ENCODE measurements at places on chromosomes 4 and X.

DNA sequence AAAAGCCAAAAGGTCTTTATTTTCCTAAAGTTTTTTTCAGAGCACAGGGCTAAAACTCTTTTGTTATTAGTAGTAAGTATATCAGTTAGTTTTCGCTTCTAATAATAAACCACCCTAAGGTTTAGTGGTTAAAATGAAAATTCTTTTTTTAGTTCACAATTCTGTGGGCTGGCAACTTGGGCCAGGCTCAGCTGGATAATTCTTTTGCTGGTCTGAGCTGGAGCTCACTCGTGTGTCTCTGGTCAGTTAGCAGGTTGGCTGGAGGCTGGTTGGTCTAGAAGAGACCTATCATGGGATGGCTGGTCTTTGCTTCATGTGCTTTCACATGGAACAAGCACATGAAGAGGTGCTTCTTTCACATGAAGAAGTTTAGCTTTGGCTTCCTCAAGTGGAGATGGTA, 227.1 kb upstream of the LCORL start:
- DNase-seq, result no peak

- peak; percentile 43 for DNase-seq
Measured at GRCh38 chr4:48645225-48645794, 134.8 kb downstream of the FRYL start.

- DNase-seq, result no peak
Measured at GRCh38 chr4:137039370-137039769, 492.9 kb downstream of the PCDH18 start.

- no peak for DNase-seq
Measured at GRCh38 chrX:131791608-131792355, 231.3 kb upstream of the STK26 start.

GRCh38 chr4:620851-621261, 4.5 kb upstream of the PDE6B start:
- no peak for DNase-seq

DNA sequence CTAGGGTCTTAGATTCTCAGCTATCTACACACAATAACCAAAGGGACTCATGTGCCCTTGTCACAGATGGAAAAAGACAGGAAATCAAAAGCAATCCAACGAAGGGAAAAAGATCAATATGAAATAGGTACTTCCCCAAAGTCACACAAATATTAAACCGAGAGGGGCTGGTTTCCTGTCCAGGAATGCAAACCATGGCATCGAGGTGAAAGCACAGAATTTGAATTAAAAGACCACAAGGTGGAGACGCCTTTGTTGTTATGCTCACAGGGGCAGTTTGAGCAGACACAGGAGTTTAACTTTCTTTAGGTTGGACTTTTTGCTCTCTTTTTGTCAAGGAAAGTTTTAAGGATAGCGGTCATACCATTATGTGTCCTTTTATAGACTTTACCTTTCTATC, 14.3 kb downstream of the H2BW1 start:
- no peak for DNase-seq

GRCh38 chr4:177116161-177116560, 193.5 kb upstream of the NEIL3 start:
- peak; percentile 28 for DNase-seq
